ENCODE measurements at places on chromosomes 5 and 9.

GRCh38 chr5:36573438-36573837 lies 33.0 kb upstream of the SLC1A3 start:
- peak; percentile 91 for DNase-seq

GRCh38 chr9:104745852-104746251 lies 1.6 kb upstream of the NIPSNAP3A start:
- no peak for DNase-seq

DNA sequence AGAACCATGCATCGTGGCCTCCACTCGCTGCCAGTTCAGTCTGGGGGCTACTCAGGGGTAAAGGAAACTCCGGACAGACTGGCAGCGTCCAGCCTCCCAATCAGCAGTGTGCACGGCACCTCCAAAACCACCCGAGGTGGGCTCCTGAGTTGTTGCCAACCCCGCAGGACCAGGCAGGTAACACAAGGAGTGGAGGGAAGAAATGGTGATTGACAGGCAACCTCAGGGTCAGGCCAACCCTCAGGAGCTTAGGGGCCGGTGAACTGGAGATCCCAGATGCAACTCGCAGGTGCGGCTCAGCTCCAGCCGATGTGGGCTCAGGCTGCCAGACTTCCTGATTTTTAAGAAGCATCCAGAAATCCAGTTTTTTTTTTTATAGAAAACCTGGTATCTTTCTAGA lies 37.3 kb upstream of the AKNA start:
- no peak for DNase-seq

DNA sequence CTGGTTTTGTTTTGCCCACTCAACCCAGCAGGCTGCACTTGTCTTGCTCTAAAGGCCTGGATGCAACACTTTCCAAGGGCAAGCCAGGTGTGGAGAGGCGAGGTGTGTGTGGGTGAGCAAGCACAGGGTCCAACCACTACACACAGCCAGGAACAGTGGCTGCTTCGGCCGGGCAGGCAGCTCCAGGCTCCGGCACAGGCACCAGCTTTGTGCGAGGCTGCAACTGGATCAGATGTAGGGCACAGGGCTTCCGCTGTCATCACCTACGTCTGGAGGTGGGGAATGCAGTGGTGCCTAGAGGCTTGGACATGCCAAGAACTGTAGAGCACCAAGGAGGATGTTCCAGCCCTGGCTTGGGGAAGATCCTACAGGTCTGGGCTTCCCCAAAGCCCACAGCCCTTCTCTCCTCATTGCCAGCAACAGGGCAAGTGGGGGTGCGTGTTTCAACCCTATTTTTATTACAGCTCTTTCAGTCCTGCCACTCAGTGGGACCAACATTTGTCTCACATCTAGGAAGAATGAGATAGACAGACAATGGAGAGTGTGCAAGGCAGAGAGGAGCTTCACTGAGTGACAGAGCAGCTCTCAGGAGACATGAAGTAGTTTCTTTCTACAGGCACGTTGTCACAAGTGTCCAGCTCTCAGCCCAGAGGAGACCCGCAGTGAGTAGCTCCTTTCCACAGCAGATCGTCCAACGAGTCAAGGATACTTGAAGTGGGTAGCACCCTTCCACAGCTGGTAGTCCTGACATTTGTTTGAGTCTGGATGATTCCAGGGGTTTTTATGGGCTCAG lies 622.2 kb downstream of the CDH9 start:
- no peak for DNase-seq

DNA sequence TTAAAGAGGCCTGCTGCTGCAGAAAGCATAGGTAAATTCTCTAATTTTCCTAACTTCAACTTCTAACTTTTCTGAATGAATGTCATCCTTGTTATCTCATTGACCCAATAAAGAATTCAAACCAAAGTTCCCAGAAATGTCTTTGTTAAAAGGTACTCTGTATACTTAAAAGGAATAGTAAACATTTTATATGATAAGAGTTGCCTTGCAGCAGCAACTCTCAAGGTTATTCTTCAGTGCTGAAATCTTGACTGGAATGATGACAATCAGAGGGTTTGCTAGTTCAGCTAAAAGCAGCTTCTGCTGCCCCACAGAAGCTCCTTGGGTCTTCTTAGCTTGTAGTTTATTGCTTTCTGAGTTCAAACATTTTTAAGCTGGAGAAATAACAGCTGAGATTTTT lies 28.3 kb downstream of the FGF10 start:
- no peak for DNase-seq

- no peak for DNase-seq
Observed at GRCh38 chr5:1780614-1780930, 19.1 kb downstream of the MRPL36 start.

- peak; percentile 47 for DNase-seq
Observed at GRCh38 chr9:92590377-92590776, 54.6 kb upstream of the ECM2 start.

DNA sequence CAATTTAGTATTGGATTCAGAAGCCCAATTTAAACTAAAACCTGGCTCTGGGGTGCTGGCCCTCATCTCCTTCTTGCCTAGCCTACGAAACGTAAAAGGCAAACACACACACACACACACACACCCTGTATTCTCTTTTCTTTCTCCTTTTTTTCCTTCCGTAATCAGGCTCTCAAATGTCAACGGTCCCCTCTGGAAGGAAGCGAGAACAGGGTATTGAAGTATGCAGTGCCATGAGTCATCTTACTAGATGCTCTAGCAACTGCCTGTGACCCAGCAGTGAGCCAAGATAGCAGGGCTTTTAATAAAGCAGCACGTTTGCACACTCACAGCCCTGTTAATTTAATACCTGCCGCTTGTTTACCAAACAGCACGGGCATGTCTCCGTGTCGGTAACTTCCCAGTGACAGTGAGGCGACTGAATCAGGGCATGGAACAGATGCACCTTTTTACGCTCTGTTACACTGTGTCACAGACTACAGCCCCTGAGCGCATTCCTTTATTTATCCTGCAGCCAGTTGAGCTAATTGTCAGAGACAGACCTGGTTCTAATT lies 243.8 kb downstream of the BNC2 start:
- peak; percentile 75 for DNase-seq

DNA sequence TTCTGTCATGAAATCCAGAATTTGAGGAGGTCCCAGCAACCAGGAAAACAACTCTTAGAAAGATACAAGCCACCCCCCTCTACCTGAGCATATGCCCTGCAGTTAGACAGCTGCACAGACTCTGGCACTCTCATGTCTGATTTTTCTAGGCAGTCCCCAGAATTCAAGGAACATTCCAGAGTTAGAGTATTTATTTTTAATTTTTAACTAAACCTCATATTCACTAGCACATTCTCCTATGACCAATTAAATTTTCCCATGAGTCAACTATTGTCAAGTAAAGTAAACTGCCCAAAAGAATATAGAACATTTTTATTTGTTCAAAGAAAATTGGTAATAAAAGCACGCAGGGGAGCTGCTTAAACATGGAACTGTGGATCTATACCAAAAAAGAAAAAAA lies 490.5 kb upstream of the SEMA6A start:
- DNase-seq = no peak

GRCh38 chr9:36835271-36835996 lies 198.6 kb downstream of the PAX5 start:
- no peak for DNase-seq

GRCh38 chr5:56277573-56277972 lies 44.4 kb upstream of the ANKRD55 start:
- no peak for DNase-seq

DNA sequence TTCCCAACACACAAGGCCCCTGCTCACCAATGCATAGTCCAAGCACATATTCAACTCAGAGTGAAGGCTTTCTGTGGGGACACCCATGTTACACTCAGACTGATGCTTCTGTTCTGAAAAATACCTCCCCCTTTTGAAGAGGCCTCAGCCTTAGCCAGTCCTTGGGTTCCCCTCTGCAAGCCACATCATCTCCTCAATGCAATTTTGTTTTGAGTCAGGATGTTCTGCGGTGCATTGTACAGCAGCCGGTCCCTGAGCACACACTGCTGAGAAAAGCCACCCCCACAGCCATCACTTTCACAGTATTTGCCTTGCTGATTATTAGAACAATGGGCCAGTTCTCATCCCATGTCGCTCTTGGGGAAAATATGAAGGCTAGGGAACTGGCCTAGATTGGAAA lies 241.2 kb downstream of the FAM114A2 start:
- no peak for DNase-seq

DNA sequence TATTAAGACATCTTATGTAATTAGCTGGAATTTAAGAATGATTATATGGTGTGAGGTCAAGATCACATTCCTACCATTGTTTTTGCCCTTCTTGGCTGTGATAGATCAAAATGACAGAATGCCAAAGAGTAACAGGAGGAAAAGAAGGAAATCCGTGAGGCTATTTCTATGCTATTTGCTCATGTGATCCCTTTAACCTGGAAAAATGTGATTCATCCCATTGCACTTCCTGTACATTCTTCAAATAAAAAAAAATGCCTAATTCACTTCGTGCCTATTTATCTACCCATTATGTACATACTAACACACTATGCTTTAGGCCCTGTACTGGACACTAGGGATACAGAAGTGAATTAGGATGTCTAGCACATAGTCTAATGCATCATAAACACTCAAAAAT lies 154.1 kb upstream of the PAPPA start:
- no peak for DNase-seq

- DNase-seq = no peak
Observed at GRCh38 chr5:38009749-38010358, 170.0 kb upstream of the GDNF start.

All from amniotic epithelial cell (primary cell).